ENCODE measurements at places on chromosomes 5 and 9.

- no peak for DNase-seq
Observed at GRCh38 chr5:36366883-36367282, 65.2 kb upstream of the RANBP3L start.

DNA sequence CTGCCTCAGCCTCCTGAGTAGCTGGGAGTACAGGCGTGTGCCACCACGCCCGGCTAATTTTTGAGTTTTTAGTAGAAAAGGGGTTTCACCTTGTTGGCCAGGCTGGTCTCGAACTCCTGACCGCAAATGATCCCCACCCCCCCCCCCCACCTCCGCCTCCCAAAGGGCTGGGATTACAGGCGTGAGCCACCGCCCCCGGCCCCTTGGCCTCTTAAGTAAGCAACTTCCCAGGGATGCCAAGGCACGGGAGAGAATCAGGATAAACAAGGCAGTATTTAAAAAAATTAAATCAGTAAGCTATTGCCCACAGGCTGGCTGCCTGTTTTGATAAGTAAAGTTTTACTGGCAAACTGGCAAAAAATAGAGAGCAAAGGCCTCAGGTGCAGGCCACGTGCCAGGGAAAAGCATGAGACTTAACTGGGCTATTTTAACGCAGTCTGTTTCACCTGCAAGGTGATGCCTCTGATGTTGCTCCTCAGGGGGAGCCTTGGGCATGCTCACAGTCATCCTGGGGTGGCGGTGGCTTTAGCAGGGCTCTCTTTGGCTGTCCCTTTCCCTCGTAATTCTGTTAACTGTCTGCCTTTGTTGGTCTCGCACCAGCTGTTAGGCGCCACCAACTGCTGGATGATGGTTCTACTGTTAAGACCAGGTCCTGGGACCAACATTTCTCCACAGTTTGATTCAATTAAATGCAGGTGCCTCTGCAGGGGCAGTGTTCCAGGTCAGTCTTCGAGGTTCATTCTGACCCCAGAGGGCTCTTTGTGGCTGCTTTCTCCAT lies 19.4 kb upstream of the RNF130 start:
- no peak for DNase-seq

DNA sequence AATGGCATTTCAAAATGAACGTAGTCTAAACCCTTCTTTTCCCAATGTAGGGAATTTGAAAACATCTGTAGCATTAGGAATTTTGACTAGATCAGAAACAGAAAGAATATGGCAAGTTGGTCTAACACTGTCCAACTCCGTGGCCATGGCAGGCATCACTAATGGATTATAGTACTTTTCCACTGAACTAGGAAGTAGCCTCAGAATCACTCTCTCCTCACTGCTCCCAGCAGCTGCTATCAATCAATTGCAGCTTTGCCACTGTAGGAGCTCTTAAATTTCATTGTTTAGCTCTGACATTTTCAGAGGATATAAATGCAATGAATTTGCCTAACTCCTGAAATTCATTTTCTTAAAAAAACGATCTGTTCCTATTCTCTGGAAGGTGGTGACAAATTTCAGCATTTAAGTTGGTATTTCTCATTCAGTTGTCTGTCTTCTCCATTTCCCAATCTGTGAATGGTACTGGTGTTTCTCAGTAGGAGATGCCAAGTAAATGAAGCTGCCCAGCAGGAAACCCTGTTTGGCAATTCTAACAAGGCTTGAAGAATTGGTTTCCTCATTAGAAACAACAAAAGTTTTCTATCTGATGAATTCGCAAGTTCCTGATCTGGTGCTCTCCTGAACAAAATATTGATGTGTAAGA lies 64.7 kb downstream of the TLR4 start:
- no peak for DNase-seq

GRCh38 chr5:132839426-132840301 lies 9.2 kb upstream of the SHROOM1 start:
- DNase-seq: no peak

DNA sequence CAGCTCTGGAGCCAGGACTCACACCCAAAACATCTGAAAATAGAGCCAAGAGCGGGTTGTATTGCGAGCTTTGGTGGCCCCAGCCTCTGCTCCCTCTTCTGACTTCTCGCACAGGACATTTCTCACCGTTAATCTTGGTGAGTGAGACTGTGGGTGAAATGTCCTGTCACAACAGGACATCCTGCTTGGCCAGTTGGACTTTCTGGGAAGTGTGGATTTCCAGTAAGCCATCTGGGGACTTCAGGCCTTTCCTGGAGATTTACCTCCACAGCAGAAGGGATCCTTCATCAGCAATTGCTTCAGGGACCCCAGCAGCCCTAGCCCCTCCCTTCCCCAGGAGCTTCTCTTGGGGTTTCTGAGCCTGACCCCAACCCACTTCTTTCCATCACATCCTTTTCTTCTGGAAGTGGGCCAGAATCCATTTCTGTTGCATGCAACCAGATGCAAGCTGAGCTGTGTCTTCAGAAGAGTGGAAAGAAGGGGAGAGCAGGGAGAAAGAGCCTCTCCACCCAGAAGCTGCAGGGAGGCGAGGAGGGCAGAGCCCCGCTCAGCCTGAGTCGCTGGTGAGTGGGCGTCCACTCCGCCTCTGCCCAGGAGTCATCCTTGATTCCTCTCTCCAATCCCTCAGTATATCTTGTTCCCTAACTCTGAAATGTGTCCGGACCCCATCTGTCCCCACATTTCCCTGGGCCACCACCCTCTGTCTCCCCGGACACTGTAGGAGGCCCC lies 50.3 kb upstream of the GADD45G start:
- DNase-seq: no peak

GRCh38 chr5:132371603-132371994 lies 2.1 kb downstream of the SLC22A5 start:
- no peak for DNase-seq

DNA sequence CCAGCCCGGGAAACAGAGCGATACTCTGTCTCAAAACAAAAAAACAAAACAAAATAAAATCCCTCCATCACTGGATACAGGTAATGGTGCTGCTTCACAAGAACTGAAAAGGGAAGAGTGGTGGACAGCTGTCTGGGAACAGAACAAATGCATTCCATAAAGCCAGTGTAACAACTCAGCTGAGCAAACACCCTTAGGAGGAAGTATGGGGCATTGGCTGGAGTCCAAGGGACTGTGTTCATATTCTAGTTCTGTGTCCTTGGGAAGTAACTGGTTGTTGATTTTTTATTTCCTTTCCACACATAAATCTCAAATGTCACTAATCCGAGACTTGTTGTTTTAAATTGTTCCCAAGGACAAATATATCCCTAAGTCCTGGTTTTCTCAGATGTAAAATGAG lies 38.3 kb downstream of the HTR1A start:
- DNase-seq: no peak

GRCh38 chr9:134778841-134779411 lies 101.7 kb upstream of the FCN2 start:
- no peak for DNase-seq

GRCh38 chr9:92176800-92177185 lies 61.6 kb upstream of the SPTLC1 start:
- no peak for DNase-seq

- DNase-seq: peak; percentile 29
Observed at GRCh38 chr9:126636983-126637798, 23.5 kb downstream of the LMX1B start.

DNA sequence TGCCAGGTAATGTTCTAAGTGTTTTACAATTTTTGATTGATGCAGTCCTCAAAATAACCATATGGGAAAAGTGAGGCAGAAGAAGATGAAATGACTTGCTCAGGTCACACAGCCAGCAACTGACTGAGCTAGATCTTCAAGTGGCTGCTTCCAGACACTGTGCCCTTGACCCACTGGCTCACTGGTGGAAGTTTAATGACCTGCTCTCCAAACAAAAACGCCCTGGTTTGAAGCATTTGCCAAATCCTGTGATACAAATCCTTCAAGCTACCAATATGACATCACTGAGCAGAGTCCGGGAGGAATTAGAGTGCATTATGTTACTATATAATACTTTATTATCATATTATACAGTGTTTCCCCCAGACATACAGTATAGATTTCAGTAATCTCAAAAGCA lies 459.4 kb downstream of the GADD45G start:
- DNase-seq: no peak

DNA sequence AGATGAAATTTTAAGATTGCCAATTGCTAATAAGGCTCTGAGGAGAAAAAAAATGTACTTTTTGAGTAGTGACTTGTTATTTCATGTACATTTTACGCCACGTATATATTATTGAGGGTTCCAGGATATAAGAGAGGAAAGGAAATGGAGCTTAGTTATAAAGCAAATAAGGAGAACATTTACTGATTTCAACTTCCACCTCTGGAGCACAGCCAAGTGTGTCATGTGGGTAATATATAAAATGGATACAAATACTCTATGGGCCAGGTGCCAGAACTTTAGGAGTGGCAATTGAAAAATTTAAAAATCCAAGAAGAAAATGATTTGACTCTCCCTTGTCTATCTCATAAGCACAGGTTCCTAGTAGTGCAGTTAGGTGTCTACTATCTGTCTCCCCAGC lies 45.0 kb upstream of the VLDLR start:
- no peak for DNase-seq

DNA sequence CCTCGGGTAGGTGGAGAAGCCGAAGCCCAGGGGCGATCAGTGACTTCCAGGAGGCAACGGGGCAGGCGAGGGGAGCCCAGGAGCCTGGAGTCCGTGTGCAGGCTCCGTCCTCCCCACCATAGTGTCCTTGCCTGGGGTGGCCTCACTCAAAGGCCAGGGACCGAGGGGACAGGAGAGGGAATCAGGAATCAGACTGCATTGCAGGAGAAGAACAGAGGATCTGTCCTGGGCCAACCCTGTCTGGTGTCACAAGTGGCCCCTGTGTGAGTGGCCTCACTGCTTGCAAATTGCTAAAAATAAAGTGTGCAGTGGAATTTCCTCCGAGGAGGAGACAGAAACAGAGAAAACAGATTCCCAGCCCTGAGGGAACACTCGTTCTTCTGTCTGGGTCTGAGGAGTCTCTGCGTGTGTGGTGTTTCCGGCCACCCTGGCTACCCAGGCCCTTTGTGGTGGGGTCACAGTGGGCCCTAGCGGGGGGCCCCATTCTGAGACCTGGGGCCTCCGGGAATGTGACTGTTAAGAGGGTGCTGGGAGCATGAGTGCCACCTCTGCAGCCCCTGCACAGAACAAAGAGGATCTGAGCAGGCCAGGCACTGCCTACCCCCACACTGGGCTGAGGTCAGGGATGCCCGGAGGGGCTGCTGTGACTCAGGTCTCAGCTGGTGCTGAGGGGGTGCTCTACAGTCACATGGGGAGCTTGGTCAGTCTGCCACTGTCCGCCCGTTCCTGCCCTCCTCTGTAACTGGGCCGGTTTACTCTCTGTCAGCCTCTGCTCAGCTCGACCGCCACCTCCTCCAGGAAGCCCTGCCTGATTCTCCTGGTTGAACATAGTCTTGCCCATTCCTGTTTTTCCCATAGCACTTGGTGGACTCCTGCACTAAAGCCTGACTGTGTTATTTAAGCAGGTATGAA lies 7.4 kb downstream of the TRAF1 start:
- no peak for DNase-seq

DNA sequence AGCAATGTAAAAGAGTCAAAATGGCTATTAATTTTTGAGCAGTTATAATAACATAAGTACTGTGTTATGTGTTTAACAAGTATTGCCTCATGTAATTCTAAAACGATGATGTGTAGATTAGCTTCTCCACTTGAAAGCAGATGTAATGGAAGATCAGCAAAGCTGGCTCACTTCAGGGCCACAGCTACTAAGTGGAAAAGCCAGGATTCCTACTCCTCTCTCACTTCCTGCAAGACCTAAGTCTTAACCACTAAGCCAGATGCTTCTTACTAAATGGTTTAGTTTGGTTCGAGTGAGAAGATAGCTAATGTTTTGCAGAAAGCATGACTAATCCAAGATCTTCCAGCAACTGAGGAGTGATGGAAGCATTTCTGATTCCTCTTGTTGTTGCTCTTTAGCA lies 15.7 kb upstream of the TNC start:
- DNase-seq: no peak

DNA sequence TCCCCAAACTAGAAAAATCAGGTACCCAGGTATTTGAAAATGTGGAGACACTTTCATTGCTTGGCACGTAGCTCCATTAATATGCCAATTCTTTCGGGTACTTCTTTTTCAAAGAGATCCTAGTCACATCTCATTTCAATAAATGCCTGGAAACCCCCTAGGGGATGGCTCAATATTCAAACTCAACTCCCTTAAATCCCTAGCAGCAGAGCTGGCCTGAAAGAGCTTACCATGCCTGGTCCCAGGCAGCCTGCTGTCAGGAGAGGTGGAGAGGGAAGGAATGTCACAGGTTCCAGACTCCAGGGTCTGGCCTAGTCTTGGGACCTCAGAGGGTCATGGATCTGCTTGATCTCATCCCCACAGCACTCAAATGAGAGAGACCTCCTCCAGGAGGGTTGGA lies 187.1 kb downstream of the SPOCK1 start:
- DNase-seq: no peak

DNA sequence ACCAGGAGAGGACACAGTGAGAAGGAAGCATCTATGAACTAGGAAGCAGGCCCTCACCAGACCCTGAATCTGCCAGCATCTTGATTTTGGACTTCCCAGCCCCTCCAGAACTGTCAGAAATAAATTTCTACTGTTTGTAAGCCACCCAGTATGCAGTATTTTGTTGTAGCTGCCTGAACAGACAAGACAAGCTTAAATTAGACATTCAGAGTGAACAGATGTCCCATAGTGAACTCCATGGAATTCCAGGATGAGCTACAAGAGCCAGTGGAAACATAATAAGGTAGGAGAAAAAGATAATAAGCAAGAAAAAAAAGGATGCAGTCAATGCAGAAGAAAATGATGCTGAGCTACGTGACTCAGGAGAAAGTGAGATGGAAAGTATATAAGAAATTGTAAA lies 47.8 kb upstream of the MAMDC2 start:
- no peak for DNase-seq

GRCh38 chr5:463952-464351 lies 21.0 kb downstream of the EXOC3 start:
- DNase-seq: peak; percentile 57

DNA sequence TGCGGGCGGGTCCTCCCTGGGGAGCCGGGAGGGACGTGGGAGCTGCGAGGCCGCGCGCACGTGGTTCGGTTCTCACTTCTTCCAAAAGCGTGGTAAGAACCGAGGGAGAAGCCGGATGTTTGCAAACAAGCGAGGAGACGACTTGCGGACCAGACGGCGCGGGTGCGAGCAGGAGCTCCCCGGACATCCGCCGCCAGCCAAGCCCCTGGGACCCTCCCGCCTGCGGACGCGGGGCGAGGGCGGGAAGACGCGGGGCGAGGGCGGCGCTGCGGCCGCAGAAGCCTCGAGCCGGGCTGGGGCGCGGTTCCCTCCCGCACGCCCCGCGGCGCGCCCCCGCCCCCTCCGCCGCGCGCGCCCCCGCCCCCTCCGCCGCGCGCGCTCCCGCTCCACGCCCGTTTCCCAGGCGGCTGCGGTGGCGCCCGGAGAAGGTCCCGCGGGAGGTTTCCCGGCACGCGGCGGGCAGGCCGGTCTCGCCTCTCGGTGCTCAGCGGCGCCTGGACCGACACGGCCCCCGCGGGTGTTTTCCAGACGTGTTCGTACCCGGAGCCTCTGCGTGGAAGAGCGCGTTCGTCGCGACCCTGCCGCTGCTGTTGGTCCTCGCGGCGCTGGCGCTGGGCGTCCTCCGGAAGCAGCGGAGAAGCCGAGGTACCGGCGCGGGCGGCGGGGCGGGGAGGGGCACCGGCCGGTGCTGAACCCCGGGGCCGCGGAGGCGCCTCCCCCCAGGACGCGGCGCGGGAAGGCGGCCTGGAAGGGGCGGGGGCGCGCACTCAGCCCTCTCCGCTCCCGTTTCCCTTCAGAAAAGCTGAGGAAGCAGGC lies 12.8 kb downstream of the BTNL9 start:
- DNase-seq: no peak
